ENCODE measurements at places on chromosomes 2 and 18. TPM values are rescaled to one million over a fixed set of nuclear protein-coding genes. Genes with fewer than 3 reads are reported as not detected.

The ABCG5 gene
- not detected for total RNA-seq

The C2orf78 gene
- total RNA-seq = 0.03 TPM

The SERPINB12 gene
- total RNA-seq = not detected

The RAB27B gene
- total RNA-seq = 0.88 TPM

The TXNDC9 gene
- total RNA-seq = 107 TPM

The BUB1 gene
- 52.8 TPM for total RNA-seq

All from SJSA1 (cell line).